ENCODE measurements at places on chromosomes 7 and 10.

- no peak for DNase-seq
These were observed 51.5 kb upstream of the MYL10 start for GRCh38 chr7:101680406-101681145.

DNA sequence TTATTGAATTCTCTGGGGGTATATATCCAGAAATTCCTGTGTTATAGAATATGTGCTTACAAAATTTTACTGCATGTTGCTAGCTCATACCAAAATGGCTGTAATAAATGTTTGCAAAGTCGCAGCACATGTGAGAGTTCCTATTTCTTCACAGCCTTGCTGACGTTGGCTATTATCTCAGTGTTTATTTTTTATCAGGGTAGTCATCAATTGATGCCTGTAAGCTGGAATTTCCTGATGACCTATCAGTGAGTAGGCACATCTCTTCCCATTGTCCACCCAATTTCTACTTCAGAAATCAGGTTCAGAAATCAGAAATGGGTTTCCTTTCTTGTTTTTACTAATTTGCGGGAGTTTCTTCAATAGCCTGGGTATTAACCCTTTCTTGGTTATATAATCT, 268.1 kb upstream of the FZD8 start:
- DNase-seq: no peak

DNA sequence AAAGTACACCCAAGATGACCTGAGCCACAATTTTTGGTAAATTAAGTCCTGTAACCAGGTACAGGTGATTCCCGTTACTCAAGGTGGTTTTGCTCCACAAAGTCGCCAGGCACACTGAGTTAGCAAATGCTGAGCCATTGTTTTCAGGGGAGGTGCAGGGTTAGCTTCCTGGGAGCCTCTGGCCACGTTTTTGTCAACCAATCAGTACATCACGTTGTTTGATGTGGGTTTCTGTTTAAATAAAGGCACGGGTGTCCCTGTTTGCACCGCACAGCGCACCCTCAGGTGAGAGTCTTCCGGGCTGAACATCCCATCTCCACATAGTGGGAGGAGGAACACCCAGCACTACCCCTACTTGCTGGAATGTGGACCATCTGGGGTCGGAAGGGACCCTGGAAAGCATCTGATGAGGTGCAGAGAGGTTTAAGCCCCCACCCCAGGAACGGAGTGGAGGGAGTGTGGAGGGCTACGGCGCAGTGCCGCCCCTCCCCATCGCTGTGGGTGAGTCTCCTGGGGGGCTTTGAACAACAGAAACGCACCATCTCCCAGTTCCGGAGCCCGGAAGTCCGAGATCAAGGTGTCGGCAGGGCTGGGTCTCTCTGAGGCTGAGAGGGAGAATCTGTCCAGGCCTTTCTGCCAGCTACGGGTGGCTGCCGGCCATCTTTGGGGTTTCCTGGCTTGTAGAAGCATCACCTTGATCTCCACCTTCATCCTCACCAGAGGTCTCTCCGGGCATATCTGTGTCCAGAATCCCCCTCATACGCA, 42.5 kb downstream of the PRKAG2 start:
- DNase-seq: peak; percentile 28

- no peak for DNase-seq
These were observed 120.4 kb upstream of the RAB11FIP2 start for GRCh38 chr10:118167056-118167700.

- no peak for DNase-seq
These were observed 181.6 kb upstream of the LRGUK start for GRCh38 chr7:133945497-133945896.

- no peak for DNase-seq
These were observed 13.6 kb upstream of the PRKAG2 start for GRCh38 chr7:151890355-151891004.

GRCh38 chr7:74544706-74545469, 91.2 kb downstream of the GTF2IRD1 start:
- peak; percentile 14 for DNase-seq

GRCh38 chr7:104444017-104444416, 115.6 kb downstream of the LHFPL3 start:
- no peak for DNase-seq

- DNase-seq: peak; percentile 13
These were observed 4.6 kb upstream of the ANKRD26 start for GRCh38 chr10:27104919-27105318.

DNA sequence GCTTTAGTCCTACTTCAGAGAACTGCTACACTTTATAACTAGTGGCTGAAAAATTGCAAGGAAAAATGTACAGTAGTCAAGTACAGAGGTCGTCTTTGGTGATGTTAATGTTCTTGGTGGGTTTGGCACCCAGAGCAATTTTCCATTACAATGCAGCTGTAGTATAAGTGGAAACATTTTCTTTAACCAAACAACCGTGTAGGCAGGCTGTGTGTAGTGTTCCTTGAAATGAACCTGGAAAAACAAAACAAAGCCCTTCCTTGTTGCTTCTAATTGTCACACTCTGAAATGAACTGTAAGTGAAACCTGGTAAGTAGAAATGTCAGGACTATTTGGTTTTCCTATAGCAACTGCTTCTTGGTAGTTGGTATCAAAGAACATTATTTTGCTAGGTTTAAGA, 256.9 kb downstream of the MDFIC start:
- no peak for DNase-seq

- no peak for DNase-seq
These were observed 322.7 kb downstream of the CRPPA start for GRCh38 chr7:16098585-16099179.

DNA sequence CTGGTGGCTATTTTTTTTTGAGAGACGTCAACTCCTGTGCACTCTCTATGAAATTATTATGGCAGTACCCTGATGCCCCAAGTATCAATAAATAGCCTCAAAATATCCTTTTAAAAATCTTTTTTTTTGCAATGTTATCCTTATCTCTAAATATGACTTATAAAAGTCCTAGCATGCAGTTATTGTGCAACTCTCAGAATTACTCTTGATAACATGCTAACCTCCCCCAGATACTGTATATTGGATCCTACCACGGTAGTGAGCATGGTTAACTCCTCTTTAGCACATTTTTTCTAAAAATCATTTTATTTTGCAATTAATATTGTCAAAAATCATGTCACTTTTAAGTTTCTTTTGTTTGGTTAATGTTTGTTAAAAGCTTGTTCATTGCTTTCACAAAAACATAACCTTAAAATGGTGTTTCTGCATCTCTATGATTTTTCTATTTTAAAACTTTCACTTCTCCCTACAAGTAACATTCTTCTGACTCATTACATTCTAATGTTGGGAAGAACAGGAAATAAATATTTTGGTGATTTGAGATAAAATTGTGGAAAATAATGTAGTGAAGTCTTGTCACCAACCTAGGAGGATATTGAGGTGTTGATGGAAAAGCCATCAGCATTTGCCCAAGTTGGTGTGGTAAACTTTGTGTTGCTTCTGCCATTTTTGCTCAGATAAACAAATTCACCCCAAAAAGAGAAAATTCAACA, 42.1 kb upstream of the ADRA2A start:
- no peak for DNase-seq

GRCh38 chr7:47720141-47720906, 138.4 kb upstream of the TNS3 start:
- no peak for DNase-seq

GRCh38 chr10:15427843-15428414, 56.8 kb upstream of the FAM171A1 start:
- DNase-seq: no peak

DNA sequence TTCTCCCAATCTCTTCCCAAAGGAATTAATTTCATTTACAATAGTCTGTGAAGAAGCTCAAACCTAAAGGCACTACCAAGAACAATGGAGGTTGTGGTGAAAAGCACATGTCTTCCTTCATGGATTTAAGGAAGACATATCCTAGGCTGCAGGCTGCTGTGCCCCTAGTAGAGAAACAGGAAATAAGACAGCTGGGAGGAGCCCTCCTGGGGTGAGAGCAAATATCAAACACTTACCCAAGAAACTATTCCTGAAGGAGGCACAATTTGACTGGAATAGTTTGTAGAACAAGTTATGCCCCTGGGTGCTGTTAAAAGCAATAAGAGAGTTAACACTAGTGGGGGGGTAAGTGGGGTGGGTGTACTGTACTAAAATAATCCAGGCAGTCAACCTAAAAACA, 30.1 kb downstream of the PDZD8 start:
- DNase-seq: no peak

DNA sequence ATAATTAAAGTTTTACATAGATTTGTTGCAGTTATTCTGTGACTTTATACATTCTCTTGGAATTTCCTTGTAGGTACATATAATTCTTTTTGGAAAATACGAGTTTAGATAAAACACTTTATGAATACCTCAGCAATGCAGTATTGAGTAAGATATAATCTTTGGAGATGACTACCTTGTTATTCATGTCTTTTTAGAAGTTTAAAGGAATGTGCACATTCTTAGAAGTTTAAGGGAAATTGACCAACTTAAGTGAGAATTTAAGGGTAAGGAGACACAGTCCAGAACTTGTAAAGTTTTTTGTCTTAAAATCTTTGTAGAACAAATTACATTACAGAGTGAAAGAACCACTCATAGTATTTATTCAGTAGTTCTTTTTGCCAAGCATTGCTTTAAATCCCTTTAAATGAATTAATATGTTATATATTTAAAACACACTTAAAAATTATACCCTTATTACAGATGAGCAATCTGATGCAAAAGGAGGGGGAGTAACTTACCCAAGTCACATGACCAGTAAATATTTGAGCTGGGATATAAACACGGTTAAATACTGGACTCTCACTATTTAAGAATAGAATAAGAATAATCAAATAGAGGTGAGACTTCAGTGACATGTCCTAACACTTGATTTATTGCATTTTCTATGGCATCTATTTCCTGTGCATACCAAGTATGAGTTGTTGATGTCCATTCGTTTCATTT, 139.5 kb upstream of the FERD3L start:
- DNase-seq: no peak

DNA sequence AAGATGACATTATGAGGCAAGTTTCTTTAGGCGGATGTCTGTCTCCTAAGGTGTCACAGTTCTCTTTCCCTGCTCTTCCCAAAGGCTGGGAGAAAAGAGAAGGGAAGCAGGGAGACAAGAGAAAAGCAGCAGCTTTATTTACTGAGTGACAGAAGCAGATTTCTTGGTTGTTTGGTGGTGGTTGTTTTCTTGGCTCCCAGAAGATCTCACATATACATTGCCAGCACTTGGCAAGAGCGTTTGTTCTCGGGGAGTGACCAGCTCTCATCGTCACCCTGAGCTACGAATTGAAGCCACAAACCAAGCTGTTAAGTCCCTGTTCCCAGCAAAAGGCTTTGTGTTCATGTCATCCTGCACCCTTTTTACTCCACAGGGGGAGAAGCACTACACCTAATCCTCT, 11.4 kb downstream of the CDHR3 start:
- no peak for DNase-seq

DNA sequence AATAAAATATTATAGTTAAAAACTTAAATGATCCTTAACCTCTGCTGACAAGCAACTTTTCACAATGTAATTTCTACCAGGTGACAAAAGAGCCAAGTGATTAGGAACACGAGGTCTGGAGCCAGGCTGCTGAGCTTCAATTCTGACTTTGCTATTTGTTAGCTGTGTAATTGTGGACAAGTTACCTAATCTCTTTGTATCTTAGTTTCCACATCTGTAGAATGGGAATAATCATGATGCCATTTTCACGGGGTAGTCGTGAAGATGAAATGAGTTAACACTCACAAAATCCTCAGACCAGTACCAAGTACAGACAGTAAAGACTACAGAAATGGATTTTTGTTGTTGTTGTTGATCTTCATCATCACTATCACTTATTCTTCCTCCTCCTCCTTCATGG, 144.5 kb downstream of the SLC25A13 start:
- DNase-seq: no peak

DNA sequence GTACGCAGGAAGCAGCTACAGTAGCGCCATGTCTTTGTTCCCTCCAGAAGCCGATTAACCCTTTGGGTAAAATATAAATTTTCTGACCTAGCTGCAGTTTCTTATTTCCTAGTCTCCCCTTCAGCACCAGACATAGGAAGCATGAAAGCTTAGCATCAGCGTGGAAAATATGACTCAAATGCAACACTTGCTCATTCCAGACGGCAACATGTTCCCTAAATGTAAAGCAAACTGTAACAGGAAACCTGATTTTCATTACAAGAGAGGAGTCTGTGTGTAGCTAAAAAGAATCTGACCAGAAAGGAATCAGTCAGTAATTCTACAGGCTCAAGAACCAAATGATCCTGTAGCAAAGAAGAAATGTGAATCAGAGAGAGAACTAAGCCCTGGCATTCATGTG, 219.2 kb downstream of the C7orf25 start:
- no peak for DNase-seq

- DNase-seq: peak; percentile 78
These were observed 182.1 kb downstream of the ARID5B start for GRCh38 chr10:62083412-62084267.

DNA sequence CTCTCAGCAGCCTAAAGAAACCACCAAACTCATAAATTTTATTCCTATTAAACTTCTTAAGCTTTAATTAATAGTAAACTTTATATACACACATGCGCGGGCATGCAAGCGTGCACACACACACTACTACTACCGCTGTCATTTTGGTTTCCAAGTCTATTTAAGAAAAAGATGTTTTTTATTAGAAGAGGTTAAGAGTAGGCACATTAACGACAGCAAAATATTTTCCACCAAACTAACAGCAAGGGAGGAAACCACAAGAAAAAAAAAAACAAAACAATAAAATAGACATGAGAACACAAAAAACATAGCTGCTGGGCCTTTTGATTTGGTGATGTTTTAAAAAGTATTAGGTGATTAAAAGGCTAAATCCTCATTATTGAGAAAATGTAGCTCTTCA, 28.6 kb downstream of the RTKN2 start:
- DNase-seq: no peak

- DNase-seq: no peak
These were observed 572.4 kb downstream of the PHTF2 start for GRCh38 chr7:78370936-78371335.

DNA sequence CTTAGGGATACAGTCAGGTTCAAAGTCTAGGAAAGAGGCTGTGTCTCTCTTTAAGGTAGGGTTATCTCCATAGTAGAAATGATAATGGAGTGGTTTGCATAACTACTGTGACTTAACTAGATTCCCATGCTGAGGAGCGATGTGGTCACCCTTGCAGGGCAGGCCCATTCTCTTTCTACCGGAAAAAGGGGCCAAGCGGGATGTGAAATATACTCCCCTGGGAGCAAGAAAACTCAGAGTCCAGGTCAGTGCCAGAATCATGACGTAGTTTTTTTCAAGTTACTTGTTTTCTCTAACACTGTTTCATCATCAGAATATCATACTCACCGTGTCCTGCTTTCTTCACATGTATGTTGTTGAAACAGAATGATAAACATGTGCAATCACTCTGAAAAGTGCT, 649.0 kb upstream of the ANKRD30A start:
- DNase-seq: no peak

GRCh38 chr10:83142074-83142563, 997.2 kb upstream of the GHITM start:
- DNase-seq: no peak

- DNase-seq: no peak
These were observed 62.9 kb upstream of the VKORC1L1 start for GRCh38 chr7:65809982-65810288.

DNA sequence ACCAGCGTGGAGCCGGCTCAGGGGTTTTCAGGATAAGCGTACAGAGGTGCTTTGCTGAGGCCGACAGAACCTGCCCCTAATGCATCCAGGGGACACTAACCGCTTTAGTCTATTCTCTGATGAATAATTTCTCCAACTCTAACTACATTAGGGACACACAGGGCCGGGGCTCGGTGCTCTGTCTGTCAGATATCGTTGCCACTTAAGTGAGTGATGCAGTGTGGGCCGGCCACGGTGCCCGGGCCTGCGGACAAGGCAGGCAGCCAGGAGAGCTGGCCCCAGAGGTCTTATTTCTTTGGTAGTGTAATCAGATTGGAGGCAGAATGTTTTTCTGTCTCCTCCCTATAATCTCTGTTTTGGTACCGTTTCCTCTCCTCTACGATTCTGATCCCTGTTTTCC, 62.7 kb downstream of the ADRA2A start:
- DNase-seq: no peak
